ENCODE measurements at places on chromosomes 16 and 17.

DNA sequence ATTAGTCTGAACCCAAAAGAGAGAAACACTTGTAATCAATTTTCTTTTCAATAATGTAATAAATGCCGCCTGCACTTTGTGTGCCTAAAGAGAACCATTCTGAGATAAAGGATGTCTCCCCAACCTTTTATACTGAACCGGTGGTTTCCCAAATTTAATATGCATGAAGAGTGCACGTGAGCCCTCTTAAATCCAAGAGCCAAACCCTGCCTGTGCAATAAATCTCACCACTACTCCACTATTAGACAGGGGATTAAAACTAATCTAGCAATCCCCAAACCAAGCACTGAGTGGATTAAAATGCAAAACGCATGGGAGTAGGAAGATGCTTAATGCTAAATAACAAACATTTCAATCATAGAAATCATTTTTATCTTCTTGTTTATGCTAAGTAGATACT is 351.0 kb upstream of the PSMD7 start:
- no peak for DNase-seq

DNA sequence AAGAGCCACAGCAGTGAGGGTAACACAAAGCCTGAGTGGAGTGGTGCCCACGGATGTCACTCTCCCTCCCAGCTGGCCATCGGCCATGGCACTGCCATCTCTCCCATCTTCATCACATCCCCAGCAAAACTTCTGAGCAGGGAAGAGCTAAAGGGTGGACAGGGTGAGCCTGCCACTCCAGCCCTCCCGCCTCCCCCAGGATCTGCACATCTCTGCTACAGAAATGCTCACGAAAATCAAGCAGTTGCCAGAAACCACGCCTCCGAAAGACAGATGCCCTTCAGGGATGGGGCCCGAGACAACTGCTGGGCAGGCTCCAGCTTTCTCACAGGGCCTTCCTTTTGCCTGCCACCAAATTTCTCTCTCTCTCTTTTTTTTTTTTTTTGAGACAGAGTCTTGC is 3.6 kb downstream of the GRIN2C start:
- no peak for DNase-seq

- no peak for DNase-seq
These were observed 308.7 kb downstream of the SEC14L1 start for GRCh38 chr17:77449373-77449907.

- DNase-seq = no peak
These were observed 36.0 kb upstream of the KLHDC4 start for GRCh38 chr16:87801679-87802259.

- no peak for DNase-seq
These were observed 151.0 kb downstream of the SEC14L1 start for GRCh38 chr17:77291591-77292386.
